ENCODE measurements at places on chromosomes 13 and 19.

GRCh38 chr13:41139296-41139966, 6.8 kb upstream of the KBTBD6 start:
- no peak for DNase-seq

DNA sequence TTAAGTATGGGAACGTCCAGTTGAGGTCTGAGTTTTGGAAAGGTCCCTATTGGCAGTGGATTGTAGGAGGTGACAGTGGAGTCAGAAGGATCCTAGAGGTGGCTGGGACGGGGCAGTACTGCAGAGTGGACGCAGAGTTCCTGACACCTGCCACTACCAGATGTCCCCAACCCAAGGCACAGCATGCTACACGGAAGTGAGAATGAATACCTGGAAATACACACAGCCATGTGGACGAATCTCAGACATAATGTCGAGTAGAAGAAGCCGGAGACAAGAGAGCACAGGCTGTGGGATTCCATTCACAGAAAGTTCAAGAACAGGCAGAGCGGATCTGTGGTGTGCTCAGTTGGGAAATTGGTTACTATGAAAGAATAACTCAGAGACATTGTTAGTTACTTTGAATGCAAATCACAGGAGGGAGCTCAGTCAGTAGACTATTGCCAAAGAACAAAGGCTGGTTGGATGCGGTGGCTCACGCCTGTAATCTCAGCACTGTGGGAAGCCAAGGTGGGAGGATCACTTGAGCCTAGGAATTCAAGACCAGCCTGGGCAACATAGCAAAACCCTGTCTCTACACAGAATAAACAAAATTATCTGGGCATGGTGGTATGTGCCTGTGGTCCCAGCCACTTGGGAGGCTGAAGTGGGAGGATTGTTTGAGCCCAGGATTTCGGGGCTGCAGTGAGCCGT, 37.4 kb downstream of the RYR1 start:
- DNase-seq = no peak

- DNase-seq = no peak
Measured at GRCh38 chr19:53909471-53910169, 542 bp downstream of the CACNG7 start.

DNA sequence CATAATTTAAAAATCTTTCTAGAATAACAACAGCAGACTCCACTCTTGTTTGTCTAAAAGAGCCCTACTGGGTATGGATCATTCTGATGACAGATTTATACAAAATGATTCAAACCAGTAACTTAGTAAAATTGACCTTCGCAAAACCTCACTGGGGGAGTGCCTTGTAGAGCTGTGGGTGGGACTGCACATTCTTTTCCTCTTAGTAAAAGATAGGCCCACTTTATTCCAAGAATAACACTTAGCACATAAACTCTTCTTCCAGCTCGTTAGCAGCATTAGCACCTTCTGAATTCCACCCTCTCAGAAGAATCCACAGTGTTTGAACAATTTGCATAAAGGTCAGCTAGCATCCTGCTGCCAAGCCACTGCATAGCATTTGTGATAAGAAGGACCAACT, 106.8 kb downstream of the STOML3 start:
- no peak for DNase-seq

DNA sequence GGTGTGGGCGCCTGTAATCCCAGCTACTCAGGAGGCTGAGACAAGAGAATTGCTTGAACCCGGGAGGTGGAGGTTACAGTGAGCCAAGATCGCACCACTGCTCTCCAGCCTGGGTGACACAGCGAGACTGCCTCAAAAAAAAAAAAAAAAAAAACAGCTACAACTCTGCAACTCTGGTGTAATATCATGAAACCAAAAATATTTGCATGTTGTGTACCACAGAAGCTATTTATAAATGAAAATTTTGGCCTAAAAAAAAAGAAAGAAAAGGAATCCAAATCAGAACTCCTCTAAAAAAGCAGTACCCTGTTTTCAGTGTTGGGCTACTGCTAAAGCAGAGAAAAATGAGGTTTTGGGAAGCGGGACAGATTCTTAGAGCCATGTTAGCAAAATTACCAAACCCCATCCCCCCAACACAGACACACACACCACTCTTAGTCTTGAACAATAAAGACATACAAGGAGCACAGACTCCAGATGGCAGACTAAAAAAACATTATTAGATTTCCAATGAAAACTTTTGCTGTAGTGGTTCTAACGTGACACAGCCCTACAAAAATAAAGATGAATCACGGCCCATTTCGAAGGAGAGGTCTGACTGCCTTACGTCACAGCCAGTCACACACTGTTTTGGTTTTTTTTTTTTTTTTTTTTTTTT, 51.5 kb downstream of the INSR start:
- no peak for DNase-seq

- DNase-seq = no peak
Measured at GRCh38 chr13:46609052-46609451, 56.1 kb downstream of the LRCH1 start.

GRCh38 chr19:3065675-3066357, 3.5 kb upstream of the TLE5 start:
- peak; percentile 82 for DNase-seq

DNA sequence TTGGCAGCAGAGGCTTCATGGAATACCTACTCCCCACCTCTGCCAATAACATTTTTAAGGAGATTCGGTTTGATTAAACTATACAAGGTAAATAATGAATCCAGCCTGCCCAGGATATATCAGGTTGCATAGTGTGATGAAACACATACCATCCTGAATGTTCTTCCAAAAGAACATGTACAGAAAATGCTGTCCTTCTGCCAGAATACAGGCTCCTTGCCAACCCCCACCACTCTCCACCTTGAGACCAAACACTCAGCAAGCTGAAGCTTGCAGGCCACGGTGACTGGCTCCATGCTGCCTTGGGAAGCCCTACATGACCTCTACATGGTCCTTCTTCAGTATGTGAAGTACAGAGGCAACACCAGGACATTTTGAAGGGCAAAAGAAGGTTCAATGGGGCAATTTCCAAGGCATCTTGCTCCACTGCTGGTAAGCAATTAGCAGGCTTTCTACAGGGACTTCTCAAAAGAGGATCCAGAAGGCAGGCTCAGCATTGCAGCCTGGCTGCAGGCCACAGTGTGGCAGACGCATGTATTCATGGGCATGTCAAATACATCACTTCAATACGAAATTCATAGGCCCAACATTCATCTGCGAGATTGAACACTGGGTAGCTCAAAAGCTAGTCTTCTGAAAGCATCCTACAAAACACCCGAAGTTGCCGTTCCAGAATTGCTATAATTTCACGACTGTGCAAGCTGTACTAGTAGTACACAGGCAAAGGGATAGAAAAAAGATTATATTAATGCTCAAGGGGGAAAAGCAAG, 62.4 kb upstream of the SERP2 start:
- DNase-seq = no peak

DNA sequence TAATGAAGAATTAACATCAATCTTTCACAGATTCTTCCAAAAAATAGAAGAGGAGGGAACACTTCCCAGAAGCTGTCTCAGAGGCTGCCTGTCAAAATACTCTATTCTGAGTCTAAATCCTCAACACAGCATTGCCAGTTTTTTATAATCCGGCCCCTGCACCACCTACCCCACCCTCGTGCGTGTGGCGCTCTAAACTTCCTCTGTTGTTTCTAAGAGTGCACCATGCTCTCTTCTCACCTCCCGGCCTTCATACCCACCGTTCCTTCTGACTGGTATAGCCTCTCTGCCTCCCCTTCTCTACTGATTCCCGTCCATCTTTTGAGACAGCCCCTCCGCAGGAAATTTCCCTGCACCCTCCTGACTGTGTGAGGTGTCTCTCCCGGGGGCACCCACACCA, 136.8 kb downstream of the KATNAL1 start:
- DNase-seq = no peak

- DNase-seq = no peak
Measured at GRCh38 chr19:8251025-8251472, 41.9 kb downstream of the CERS4 start.

DNA sequence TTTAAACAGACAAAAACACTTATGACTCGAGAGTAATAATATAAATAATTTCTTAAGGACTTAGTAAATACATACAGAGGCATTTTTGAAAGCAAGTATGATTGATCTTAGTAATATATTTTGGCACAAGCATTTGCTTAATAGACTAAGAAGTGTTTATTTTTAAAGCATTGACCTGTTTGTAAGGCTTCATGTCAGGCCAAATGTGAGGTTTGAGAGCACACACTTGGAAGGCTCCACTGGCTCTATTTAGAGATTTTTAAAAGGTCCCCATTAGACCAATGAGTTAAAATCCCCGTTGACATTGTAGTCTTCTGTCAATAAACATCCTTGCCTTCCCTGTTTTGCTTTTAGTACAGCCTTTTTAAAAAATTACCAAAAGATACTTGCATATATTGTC, 50.4 kb downstream of the ATP8A2 start:
- DNase-seq = no peak

GRCh38 chr19:19271828-19272599, 1.1 kb downstream of the TM6SF2 start:
- DNase-seq = no peak

DNA sequence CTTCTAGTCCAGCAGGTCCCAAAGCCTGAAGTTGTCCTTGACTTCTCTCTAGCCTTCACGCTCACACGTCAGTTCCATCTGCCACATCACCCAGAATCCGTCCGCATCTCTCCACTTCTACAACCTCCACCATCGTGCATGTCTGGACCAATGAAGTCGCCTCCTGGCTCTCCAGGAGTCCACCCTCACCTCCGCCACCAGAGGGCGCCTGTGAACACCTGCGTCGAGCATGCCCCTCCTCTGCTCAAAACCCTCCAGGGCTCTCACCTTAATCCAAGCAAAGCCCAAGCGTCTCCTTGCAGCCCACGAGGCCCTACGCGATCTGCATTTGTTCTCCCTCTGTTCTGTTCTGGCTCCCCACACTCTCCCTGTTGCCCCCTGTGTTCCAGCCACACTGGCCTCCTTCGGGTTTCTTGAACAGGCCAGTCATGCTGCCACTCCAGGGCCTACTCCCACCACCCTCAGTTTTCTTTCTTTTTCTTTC, 3.7 kb downstream of the USHBP1 start:
- peak; percentile 93 for DNase-seq

DNA sequence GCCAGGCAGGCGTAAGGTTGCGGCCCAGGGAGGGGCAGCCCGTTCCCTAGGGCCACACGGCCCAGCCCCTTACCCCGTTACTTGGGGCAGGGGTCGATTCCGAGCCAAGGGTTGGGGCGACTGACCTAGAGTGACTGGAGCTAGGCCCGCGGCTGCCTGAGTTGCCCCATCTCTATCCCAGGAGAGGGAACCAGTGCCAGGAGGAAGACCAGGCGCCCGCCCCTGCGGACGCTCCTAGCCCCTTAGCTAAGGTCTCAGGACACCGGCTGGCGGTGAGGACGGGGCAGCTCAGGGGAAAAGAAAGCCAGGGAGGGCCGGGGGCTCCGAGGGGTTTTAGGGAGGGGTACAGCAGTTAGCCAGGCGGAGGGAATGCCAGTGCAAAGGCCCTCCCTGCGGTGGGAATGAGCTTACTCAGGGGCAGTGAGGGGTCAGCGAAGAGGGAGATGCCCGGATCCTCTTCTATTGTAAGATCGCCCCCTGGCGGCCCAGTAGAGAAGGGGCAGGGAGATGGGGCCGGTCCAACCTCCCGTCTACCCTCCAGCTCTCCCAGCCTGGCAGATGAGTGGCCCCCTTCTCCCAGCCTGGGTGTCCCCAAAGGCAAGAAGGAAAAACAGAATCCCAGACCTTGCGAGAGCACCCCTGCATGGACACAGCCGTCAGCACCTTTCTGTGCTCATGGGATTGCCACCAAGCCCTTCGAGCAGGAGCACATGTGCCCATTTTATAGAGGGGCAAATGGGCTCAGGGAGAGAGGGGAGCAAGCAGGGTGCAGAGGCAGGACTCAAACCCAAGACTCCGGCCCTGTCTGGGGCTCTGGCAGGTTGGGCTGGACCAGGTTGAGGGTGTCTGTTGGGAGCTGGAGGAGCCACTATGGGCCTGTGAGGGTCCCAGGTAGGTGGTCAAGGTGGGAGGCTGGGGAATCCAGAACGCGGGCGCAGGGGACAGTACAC, 16.3 kb downstream of the CILP2 start:
- DNase-seq = peak; percentile 74

GRCh38 chr19:18160971-18161635, 8.1 kb downstream of the PIK3R2 start:
- DNase-seq = peak; percentile 96
